HT-29 (cell line): ENCODE measurements at places on chromosomes 12 and 14.

DNA sequence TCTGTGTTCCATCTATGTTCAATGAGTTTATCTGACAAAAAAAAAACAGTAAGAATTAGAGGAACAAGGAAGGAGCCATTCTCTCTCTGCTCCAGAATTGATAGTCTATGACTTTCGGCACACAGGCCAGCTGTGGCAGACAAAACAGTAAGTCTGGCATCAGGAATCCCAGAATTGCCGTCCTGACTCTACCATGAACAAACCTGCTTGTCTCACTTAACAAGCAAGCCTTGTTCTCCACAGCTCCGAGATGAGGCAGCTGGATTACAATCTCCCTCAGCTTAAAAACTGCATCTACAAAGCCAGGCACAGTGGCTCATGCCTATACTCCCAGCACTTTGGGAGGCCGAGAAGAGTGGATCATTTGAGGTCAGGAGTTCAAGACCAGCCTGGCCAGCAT, 153.6 kb upstream of the TMCC3 start:
- DNase-seq: no peak

DNA sequence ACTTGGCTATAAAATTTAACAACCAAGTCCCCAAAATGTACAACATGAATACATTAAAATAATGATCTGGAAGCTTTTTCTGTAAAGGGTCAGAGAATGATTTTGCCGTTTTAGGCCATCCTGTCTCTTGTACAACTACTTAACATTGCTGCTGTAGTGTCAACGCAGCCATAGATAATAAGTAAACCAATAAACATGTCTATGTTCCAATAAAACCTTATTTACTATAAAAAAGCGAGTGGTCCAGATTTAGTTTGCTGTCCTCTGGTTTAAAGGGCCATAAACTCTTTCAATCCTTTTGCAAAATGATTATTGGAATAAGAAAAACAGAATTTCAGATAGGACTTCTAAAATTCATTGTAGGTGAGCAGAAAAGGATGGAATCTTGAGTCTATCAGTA, 29.2 kb downstream of the SBNO1 start:
- DNase-seq: no peak

DNA sequence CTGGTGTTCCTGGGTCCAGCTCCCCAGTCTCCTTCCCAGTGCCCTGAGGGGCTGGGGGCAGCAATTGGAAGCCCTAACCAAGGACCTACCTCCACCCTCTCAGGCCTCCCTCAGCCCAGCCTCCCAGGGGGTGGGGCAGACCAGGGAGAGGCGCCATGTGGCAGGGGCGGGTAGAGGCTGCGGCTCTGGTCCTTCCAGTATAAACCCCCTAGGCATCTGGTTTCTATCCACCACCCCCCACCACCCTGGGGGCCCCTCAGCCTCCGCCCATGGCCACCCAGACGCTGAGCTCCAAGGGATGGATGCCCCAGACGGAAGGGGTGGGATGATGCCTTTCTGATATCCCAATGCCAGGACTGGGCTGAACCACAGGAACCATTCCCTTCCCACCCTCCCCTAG, 2.8 kb upstream of the SP7 start:
- no peak for DNase-seq

DNA sequence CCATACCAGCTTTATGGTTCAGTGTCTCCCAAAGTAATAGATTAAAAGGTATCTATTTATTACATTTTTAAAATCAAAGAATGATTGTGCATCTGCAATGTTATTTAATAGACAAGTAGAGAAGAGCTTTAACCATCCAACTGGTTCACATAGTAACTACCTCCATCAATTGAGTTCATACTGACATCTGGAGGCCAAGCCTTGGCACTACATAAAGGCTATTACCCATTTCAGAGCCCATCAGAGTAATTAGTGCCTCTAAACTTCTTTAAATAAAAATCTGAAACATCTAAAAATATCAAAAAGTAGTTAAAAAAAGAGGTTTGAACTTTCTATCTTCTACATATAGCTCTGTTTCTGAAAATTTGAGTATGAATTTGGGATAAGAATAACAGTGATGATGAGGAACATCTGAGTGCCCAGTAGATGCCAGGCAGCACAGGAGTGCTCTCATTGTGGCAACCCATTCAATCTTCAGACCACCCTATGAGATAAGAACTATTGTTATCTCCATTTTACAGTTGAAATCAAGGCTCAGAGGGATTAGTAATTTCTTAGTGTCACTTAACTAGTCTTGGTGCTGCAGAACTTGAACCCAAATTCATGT, 132.9 kb upstream of the DAAM1 start:
- DNase-seq: peak; percentile 35

DNA sequence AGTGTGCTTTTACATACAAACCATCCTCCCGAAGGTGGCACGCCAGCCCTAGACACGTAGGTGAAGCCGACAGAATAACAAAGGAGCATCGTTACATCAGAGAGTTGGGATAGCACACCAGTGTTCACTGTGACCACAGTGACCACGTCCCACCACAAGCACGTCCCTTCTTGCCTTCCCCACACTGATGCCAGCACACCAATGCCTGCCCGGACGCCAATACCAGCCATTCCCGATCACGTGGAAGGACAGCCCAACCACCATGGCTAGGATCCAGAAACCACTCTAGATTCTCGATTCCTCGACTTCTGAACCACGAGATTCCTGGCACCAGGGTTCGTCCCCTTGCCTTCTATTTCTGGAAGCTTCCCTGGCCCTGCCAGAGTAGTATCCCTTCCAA, 48.0 kb upstream of the GPR68 start:
- no peak for DNase-seq

GRCh38 chr12:26195250-26195640, at the start of gene SSPN:
SSPN (plus strand) TSS chr12:26195573; CDS start chr12:26195673, 100 bp downstream.
- peak; percentile 54 for DNase-seq

GRCh38 chr12:94127239-94128131, 20.9 kb upstream of the PLXNC1 start:
- no peak for DNase-seq

GRCh38 chr12:81010641-81011040, 67.2 kb upstream of the ACSS3 start:
- DNase-seq: no peak

DNA sequence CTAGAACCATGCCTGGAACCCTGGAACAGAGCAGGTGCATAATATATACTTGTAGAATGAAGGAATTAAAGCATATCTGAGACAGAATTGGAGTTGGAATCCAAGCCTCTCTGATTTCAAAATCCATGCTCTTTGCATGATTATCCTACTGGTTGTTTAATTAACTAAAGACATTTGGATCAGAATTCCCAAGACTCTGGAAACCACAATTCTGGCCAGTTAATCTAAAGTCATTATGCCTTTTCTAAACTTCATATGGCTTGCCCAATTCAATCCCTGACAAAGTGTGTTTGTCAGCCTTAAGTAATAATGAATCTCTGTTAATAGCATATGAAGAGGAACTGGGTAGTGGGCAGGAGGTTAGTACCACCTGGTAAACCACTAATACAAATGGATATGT, 422.6 kb downstream of the ATP23 start:
- no peak for DNase-seq

GRCh38 chr12:124599074-124599999, 31.9 kb upstream of the NCOR2 start:
- no peak for DNase-seq

DNA sequence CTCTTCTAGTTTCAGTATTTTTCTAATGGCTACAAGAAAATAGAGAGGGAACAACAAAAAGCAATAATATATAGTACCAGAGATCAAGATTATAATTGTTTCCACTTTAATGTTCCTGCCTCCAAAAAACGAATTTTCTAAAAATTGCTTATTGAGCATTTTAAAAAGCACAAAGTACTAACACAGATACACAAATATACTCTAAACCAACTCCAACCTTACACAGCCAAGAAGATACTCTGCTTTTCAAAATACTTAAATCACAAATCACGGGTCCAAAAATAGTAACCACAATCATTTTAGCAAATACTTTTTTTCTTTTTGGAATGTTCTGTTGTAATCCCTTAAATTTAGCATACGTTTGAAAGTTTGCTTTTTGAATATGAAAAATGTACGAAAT, 2.0 kb downstream of the YAF2 start:
- DNase-seq: no peak

GRCh38 chr14:50608302-50608851, 48.4 kb downstream of the ATL1 start:
- no peak for DNase-seq

GRCh38 chr14:58106446-58106845, 45.6 kb downstream of the ARMH4 start:
- no peak for DNase-seq

DNA sequence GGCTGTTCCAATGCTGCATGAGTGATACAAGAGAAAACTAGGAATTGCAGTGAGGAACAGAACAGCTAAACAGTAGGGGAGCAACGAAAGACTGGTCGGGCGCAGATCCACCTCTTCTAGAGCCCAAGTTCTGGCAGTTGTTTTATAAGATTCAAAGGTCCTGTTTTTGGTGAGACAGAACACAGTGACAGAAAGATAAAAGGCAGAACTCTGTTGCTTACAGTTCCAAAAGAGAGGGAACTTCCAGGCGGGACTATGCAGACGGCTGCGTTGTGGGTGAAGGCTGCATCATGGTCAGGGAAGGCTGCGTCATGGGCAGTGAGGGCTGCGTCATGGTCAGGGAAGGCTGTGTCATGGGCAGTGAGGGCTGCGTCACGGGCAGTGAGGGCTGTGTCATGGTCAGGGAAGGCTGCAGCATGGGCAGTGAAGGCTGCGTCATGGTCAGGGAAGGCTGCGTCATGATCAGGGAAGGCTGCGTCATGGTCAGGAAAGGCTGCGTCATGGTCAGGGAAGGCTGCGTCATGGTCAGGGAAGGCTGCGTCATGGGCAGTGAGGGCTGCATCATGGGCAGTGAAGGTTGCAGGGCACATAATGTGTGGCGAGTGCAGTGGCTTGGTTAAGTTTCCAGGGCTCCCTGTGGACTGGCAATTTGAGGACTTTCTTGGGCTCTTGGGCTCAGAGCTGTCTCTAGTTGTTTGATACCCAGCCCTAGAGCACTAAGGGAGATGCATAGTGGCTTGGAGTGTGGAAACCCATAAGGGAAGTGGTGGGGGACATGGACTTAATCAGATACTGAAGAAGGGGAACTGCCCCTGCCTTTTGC, 619.9 kb downstream of the AACS start:
- no peak for DNase-seq
